ENCODE measurements at places on chromosomes 3 and 15.

GRCh38 chr15:33138000-33138399 lies 56.5 kb downstream of the FMN1 start:
- DNase-seq, result no peak

DNA sequence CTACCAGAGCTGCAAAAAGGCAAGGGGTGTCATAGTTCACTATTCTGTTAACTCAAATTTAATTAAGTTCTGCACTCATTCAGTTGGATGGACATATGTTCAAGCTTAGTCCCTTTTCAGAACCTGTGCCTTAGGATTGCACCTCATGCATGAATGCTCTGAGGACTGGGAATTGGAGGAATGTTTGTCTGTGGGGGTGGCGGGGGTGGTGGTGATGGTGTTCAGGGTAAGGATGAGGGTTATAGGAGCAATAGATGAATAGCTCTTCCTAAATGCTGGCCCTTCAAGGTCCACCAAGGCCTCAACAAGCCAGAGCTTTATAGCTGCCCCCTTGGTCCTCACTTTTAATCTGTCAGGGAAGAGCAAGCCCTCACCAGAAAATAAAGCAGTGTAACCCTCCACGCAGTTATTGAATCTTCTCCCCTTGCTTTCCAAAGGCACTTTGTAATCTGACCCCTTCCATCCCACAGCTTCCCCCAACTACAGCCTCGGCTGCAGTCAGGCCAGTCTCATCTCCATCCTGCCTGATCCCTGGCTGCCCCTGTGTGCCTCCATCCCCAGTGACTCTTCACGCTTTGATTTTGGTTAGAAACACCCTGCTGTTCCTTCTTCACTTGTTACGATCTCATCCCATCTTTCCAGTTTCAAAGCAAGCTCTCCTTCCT lies 221.6 kb upstream of the LMCD1 start:
- DNase-seq, result no peak

GRCh38 chr3:58835086-58835485 lies 168.5 kb upstream of the FAM3D start:
- DNase-seq, result no peak

GRCh38 chr3:66532160-66532587 lies 31.4 kb upstream of the LRIG1 start:
- no peak for DNase-seq

- no peak for DNase-seq
These were observed 51.7 kb upstream of the SMAD3 start for GRCh38 chr15:67013696-67014095.
